ENCODE measurements at places on chromosomes 7 and 10. TPM values are rescaled to one million over a fixed set of nuclear protein-coding genes. Genes with fewer than 3 reads are reported as not detected.
A peak's percentile ranks its signal among the peaks of the same experiment; 100 is the strongest.

DNA sequence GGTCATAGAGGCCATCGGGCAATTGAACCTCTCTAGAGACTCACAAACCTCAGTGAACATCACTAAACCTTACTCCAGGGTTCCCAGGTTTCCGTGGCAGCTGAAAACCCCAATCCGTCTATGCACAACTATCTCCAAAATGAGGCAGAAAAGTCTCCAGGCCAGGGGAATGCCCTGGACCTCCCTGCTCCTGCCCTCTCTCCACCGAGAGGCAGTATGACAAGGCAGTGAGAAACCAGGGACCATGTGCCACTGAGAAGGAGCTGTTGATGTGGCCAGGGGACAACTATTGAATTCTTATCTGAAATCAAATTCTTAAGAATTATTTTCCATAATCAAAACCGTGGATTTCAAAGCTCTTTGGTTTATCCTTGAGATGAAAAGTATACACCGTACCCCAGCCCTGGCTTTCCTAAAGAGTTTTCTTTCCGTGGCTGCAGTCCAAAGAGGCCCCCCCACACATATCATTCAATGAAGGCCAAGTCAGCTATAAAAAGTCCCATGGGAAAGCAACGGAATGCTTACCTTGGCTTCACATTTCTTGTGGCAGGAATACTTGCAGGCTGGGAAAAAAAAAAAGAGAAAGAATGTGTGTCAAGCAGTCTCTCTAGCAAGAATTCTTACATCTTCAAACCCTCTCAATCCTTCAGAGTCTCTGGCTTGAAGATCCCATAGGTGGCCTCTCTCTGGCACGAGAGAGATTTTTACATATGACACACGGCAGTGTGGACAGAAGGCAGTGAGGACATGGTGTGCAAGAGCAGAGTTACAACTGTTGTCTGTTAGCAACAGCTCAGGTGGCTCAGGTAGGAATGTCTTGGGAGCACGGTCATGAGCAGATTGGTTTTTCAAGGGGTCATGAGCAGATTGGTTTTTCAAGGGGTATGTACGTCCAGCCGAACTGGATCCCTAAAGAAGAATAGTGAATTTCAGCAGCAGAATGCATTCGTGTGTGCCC is 75.2 kb downstream of the TNS3 start:
- no peak for DNase-seq

- no peak for DNase-seq
Observed at GRCh38 chr7:143967398-143967797, 12.8 kb downstream of the OR2F1 start.

DNA sequence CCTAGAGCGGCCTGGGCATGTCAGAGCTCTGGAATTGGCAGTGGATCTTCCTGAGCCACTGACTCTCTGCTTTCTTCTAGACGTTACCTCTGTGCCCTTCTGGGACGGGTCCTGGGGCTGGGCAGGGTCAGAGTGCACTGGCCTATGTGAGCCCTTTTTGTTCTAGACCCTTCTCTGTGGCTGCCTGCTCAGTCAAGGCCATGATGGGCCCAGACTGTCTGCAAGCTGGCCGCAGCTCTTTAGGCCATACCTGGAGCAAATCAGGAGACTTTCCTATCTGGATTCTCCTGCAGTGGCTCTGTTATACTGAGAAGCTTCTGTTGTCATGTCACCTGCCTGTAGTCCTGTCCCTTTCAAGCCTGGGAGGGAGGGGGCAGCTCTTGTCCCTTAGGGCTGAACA is 70.1 kb downstream of the ADCY1 start:
- no peak for DNase-seq

GRCh38 chr7:30445770-30446169 is 32.8 kb downstream of the NOD1 start:
- peak; percentile 76 for DNase-seq

Gene DGKI
- 0.71 TPM for polyA plus RNA-seq

DNA sequence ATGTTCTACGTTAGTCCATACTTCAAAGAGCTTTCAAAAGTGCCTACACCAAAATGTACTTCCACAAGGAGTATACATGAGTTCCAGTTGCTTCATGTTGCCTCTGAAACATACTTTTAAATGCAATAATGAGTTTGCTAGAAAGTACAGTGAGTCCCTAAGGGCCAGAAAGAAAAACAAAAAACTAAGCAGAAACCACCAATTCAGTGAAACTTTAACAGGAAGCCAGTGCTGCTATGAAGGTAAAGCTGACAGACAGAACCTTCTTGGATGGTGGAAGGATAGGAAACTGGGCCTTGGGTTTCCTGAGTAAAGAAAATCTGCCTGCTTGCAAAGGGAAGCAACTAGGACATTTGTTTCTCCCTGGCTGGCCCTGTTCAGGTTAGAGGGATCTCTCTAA is 104.2 kb downstream of the CTTNBP2 start:
- DNase-seq: no peak

DNA sequence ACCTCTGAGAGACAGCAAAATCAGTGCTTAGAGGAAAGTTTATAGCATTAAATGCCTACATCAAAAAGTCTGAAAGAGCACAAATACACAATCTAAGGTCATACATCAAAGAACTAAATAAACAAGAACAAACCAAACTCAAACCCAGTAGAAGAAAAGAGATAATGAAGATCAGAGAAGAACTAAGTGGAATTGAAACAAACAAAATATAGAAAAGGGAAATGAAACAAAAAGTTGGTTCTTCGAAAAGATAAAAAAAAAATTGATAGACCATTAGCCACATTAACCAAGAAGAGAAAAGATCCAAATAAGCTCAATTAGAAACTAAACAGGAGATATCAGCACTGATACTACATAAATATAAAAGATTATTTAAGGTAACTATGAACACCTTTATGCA is 280.0 kb upstream of the NRG3 start:
- DNase-seq: no peak

- no peak for DNase-seq
Observed at GRCh38 chr7:112556633-112557032, 75.8 kb downstream of the LSMEM1 start.

Gene ELAPOR2
- polyA plus RNA-seq: 2.3 TPM

DNA sequence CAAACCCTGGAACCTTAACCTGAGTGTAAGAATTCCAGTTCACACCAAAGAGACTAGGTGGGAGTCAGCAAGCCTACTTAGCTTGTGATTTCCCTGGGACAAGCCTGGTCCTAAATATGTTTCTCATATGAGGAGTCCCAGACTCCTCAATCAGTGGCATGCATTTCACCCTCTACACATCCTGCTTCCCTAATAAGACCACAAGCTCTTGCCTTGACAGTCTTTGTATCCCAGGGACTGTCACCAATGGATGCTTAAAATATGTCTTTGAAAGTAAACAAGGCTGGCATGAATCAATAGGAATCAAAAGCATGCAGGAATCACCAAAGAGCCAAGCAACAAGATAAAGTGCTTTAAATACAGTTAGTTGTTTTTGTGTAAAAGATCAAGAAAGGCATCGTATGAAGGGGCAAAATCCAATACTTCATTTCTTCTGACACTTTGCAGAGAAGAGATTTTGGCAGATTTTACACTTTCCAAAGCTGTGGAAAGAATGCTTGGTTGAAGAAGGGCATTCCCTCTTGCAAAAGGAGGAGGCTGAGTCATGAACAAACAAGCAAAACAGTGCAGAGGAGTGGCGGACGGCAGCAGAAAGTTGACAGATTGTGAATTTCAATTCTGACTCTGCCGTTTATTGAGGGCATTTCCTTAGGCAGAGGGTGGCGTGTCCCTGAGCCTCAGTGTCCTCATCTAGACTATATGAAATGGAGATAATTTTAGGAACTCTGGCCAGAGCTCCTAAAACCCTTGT is 8.5 kb upstream of the NFE2L3 start:
- DNase-seq: no peak
